CD4-positive, alpha-beta T cell treated with Interleukin-15 for 4 hours (primary cell): ENCODE measurements at places on chromosomes 11 and 22.

DNA sequence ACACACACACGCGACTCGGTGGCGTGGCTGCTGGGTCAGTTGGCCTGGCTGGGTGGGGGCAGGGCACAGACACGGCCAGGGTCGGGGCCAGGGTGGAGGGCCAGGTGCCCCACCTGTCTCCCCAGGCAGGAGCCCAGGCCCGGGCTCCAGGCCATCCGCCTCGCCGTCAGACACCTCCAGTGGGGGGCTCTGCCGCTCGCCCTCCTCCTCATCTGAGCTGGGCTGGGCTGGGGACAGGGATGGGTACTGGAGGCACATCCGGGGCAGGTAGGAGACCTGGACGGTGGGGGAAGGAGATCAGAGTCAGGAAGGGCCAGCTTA is 6.2 kb upstream of the MYBPC3 start:
- no peak for DNase-seq

GRCh38 chr11:26244207-26244606 is 87.7 kb upstream of the ANO3 start:
- no peak for DNase-seq

DNA sequence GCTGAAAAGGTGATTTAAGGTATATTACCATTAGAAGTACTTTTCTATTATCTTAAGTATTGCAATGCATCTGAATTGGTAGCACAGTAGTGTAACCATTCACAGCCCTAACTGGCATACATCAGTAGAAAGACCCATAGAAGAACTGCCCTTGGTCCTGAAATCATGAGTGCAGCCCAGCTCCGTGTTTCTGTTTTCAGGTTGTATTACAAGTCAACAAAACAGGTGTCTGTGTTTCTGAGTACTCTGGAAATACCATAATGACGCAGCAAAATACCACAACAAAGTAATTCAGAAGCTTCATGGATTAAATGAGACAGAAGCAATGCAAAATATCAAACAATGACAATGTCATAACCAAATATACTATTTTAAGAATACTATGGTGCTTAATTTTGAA is 226.3 kb downstream of the OPCML start:
- DNase-seq = no peak

DNA sequence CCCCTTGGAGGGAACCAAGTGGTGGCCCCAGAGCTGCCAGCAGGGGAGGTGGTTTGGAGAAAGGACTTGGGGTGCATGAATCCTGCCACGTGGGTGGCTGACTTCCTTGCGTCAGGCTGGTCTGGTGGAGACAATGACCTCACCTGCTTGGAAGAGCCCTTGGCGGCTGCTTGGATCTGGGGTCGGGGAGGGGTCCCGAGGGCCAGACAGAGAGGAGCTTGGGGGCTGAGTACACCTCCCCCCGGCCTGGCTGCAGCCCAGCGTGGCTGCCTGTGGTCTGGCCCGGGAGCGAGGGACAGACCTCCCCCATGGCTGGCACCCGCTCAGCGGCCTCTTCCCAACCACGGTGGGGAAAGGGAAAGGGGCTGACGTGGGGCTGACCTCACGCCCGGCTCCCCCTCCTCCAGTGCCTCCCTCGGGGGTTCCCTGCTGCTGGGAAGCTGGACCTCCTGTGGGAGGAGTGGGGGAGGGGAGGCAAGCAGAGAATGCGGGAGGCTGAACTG is 13.8 kb downstream of the LIF start:
- no peak for DNase-seq

DNA sequence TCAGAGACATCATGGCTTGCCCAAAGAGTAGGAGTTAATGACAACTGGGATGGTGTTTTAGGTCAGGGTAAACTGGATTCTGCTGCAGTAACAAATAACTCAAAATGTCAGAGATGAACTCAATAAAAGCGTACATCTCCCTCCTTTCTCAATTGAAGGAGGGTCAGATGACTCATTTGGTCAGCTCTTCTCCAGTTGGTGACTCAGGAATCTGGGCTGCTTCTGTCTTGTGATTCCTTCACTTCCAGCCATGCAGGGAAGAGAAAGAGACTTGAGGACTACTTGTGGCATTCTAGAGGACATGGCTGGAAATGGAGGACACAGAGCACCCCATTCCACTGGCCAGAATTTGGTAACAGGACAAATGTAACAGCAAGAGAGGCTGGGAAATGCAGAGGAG is 3.2 kb upstream of the SYT13 start:
- DNase-seq = no peak

GRCh38 chr11:125236072-125236825 is 71.7 kb downstream of the PKNOX2 start:
- no peak for DNase-seq

GRCh38 chr11:74468058-74468457 is 709 bp upstream of the KCNE3 start:
- DNase-seq = no peak

DNA sequence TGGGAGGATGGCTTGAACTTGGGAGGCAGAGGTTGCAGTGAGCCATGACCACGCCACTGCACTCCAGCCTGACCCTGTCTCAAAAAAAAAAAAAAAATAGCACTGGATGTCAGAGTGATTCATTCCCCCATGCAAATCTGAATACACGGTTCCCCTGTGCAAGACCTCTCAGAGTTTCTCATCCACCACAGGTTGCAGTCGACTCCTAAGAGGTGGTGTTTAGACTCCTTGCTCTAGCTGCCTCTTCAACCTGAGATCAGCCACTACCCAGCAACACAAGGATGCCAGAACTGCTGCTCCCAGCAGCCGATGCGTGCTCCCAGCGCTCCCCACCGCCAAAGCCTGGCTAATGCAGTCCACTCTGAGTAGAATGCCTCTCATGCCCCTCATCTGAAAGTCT is 97.5 kb downstream of the PARVA start:
- no peak for DNase-seq

DNA sequence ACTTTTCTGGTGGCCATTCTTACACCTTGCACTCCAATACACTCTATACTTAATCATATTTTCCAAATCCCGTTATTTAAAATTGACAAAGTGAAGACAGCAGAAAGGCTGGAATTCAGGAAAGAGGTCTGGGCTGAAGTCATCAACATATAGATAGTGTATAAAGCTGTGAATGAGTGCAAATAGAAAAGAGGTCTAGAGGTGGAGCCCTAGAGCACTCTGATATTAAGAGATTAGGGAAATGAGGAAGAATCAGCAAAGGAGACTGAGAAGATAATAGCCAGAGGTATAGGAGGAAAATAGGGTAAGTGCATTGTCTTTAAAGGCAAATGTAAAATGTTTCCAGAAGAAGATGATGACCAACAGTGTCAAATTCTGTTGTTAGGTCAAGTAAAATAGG is 7.9 kb downstream of the CTR9 start:
- no peak for DNase-seq

DNA sequence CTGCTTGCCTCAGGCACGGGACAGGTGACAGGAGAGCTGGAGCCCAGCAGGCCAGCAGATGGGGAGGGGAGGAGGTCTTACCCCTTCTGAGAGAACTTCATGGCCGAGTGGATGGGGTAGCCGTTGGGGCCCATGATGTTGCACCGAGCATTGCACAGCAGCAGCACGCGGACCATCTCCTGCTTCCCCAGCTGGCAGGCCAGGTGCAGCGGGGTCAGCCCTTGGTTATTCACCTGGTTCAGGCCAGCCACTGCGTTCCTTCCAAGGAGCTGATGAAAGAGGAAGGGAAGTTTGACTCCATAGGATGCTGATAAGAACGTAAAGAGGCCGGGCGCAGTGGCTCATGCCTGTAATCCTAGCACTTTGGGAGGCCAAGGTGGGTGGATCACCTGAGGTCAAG is 29.4 kb upstream of the BAIAP2L2 start:
- DNase-seq = no peak

DNA sequence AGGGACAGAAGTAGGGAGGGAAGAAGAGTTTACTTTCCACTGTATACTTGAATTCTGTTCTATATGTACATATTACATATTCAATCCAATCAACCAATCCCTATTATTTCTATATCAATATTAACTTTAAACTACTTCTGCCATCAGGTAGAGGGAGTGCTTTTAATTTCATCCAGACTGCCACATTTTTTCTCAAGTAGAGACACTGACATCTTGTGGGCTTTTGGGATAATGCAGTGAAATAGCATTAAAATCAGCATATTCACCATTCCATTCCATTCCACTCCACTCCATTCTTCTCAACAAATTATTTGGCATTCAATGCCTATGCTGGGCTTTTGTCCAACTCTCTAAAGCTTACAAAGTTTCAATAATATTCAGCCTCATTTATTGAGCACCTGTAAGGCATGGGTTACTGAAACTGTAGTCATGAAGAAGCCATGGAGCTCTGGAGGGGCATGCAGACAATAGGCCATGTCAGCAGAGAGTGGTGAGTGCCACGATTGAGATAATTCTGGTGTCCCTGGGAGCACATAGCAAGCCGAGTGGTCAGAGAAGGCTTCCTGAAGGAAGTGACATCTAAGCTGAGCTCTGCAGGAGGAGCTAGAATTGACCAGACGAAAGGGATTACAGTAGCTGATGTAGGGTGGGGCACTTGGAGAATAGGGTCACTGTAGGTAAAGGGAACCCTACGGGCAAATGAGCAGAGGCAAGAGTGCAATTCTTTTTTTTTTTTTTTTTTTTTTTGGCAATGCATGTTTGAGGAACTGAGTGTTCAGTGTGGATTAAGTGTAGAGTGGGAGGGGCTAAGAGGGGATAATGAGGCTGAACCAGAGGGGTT is 12.8 kb upstream of the CLPB start:
- peak; percentile 54 for DNase-seq

GRCh38 chr22:46079093-46079860 is 71.0 kb upstream of the PPARA start:
- DNase-seq = no peak
